ENCODE measurements at places on chromosomes 6 and 20.
A peak's percentile ranks its signal among the peaks of the same experiment; 100 is the strongest.

- peak; percentile 62 for DNase-seq
These were observed 654.5 kb upstream of the PTCHD4 start for GRCh38 chr6:48765352-48765961.

DNA sequence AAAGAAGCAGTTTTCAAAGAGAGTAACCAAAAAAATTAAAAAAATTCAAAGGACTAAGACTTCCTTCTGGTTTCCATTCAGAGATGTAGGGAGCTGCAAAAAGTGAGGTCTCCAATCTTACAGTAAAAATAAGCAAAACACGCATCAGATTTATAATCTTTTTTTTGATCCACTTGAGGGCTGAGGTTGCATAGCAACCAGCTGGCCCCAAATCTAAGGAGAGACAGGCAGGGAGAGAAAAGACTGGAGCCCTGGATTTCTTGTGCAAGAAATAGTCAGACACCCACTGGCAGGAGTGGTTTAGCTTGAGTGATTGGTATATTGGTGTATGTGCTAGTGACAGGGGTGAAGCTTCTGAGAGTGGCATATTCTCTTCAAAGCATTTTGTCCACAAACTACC lies 135.9 kb upstream of the FUT9 start:
- DNase-seq, result no peak

DNA sequence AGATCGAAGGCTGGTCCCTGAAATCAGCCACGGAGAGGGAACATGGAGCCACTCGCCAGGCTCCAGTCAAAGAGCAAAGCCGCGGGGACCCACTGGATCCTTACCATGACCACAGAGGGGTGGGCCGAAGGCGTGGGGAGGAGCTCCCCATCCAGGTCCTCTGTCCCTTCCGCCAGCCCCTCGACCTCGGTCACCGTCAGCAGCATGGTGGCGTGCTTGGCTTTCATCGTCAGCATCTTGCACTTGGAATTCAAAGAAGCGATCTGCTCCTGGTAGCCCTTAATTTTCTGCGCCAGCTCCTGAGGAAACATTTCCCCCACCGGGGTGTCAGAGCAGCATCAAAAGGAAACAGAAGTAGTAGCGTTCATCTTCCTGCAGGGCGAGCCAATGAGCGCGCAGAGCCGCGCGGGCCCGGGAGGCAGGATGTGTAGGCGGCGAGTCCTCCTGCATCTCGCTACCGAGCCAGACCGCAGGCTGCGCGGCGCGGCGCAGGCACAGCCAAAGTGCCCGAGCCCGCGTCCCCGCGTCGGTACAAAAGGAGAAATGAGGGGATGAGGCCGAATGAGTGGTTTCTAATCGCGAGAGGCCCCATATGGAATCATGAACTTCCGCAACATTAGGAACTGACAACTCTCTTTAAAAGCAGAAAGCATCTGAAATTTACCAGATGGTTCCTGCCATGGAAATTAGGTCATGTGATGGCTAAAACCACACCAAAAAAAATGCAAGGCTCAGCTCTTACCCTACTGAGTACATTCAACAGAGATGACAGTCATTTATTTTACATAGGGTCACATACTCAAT lies 335.2 kb downstream of the SYNE1 start:
- DNase-seq, result peak; percentile 92

- DNase-seq, result no peak
These were observed 709.9 kb downstream of the TFAP2A start for GRCh38 chr6:9704989-9705388.

- DNase-seq, result peak; percentile 70
These were observed at the start of gene PHIP for GRCh38 chr6:79078075-79078969. Gene PHIP, minus strand, starts transcription at chr6:79078254. Its CDS starts 186 bp downstream, at chr6:79078068.

- DNase-seq, result no peak
These were observed 48.6 kb downstream of the PSMB1 start for GRCh38 chr6:170504479-170504878.

GRCh38 chr6:141134723-141135122 lies 998.0 kb upstream of the GJE1 start:
- DNase-seq, result no peak

- no peak for DNase-seq
These were observed 4.7 kb upstream of the SULF2 start for GRCh38 chr20:47789764-47790579.

DNA sequence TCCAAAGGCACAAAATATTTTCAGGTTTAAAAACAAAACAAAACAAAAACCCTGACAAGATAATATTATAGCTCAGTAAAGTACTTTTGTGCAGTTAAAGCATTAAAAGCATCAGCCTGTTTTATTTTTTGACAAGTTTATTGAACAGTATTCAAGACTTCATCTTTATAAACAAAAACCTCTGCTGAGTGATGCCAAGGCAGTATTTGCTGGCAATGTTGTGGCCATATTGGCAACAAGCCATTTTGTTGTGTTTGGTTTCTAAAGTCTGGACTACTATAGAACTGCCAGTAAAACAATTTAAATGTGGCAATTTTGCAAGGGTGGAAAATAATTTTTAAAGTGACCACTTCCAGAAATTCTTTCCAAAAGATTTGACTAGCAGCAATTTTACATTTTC lies 15.9 kb downstream of the CPNE1 start:
- DNase-seq, result no peak

DNA sequence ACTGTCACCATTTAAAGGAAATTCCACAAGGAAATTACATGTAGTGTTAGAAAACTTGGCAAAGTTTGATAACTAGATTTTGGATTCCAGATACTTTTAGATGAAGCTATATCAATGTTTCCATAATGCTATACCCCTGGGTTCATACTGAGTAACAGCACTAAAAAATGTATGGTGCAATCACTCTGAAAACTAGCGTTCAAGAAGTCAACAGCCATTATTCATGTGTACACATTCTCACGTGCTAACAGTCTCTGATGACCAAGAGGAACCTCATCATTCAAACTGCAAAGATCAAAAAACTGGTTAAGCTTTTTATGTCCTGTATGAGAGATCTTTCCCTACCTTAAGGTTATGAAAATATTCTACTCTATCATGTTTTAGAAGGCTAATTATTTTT lies 197.6 kb downstream of the GMDS start:
- no peak for DNase-seq

DNA sequence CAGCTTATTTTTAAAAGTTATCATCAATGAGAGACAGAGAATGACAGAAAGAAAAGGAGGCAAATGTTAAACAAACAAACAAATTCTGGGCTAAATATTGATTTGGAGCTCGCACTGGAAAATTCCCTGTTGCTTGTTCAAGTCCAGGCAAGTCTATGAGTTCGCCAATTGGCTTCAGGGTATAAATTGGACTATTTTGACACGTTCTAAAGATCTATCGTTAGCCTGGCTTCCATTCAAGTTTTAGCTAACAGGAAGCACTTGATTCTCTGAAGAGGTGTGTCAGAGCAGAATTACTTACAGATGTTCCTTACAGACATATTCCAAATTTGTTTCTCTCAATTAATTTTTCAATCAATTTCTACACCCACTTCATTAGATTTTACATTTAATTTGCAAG lies 15.8 kb upstream of the RFPL4B start:
- no peak for DNase-seq

DNA sequence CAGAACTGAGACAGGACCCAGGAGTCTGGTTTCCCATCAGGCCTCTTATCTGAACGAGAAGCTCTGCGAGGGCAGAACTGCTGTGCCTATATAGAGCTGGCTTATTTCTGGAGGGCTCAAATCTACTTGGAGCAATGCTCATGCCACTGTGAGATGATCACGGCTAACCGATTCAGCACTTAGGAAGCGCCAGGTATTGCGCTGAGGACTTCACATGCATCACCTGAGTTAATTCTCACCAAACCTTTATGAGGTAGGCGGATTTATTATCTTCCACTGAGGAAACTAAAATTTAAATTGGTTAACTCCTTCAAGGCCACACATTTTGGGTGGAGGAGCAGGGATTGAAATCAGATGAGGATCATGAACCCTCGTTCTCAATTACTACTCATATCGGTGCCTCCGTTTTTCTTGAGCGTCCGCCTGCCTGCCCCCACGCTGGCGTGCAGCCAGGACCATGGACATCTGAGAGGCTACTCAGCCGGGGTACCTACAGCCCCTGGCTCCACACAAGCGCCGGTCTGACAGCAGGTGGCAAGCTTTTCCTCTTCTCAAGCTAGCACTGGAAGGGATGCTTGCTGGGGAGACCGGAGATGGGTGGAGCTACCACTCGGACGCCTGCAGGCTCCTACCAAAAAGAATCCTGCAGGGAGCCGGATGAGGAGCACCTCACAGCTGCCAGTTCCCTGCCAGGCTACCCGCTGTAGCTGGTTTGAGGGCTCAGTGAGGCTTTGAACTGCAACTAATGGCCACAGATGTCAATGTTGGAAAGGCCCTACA lies 1.0 kb upstream of the PCIF1 start:
- peak; percentile 91 for DNase-seq

GRCh38 chr20:52209154-52209571 lies 17.6 kb upstream of the ZFP64 start:
- no peak for DNase-seq

GRCh38 chr20:64083804-64084684 lies at the start of gene LKAAEAR1:
Gene LKAAEAR1, minus strand, starts transcription at chr20:64084398. Its CDS starts 179 bp downstream, at chr20:64084219.
- DNase-seq, result no peak

GRCh38 chr6:134343066-134343465 lies 25.2 kb upstream of the SGK1 start:
- DNase-seq, result no peak

GRCh38 chr6:50062051-50062450 lies 12.3 kb upstream of the DEFB112 start:
- DNase-seq, result peak; percentile 8

GRCh38 chr20:11972478-11972877 lies 54.8 kb downstream of the BTBD3 start:
- no peak for DNase-seq
